ENCODE measurements at places on chromosomes 5 and 9.

DNA sequence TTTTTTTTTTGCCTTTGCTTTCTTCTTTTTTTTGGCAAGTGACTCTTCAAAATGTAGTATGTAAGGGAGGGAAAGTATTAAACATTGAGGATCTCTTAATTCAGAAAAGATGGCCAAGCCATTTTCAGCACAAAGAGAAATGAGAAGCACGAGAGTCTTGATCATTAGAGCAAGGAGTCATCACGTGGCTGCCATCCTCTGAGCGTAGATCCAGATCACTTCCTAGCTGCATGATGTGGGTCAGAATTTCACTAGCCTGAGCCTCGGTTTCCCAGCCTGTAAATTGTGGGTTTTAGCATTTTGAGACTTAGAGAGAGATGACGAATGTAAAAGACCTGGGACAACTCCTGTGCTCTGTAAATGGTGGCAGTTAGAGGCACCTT lies 312.9 kb downstream of the ARHGEF28 start:
- no peak for DNase-seq

- no peak for DNase-seq
Observed at GRCh38 chr9:109868207-109868606, 88.2 kb downstream of the PALM2AKAP2 start.

DNA sequence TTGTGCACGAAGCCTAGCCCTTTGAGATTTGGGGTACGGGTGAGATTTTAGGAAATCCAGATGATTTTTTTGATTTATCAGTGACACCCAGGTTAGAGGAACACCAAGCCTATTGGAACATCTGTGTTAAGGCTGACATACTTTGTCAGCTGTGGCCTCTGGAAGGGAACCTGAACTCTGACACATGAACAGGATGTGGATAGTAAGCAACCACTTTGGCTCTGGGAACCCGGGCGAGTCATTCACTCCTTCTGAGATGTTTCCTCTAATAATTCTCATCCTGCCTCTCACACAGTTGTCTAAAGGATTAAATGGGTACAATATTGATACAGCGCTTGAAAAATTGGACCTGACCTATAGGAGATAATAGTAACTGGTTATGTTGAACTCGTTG lies 67.8 kb downstream of the FGF1 start:
- no peak for DNase-seq

DNA sequence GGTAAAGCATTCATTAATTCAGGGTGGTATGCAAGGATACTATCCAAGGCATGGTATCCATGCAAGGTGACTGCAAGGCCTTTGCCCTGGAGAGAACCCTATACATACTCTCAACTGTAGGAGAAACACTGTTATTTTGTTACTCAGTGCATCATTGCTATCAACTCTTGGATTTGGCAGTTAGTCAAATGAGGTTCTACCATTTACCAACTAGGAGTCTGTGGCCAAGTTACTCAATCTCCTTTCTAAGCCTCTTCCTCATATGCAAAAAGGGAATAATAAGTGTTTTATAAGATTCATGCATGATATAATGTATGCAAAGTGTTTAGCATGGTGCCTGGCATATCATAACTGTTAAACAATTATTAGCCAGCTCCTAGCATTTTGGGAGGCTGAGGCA lies 4.0 kb downstream of the PCDHGC3 start:
- no peak for DNase-seq

- no peak for DNase-seq
Observed at GRCh38 chr5:138502521-138502920, 37.2 kb downstream of the EGR1 start.

GRCh38 chr5:167296661-167297060 lies 994.8 kb upstream of the WWC1 start:
- no peak for DNase-seq

GRCh38 chr5:179381691-179382090 lies 36.4 kb upstream of the ADAMTS2 start:
- DNase-seq, result no peak

DNA sequence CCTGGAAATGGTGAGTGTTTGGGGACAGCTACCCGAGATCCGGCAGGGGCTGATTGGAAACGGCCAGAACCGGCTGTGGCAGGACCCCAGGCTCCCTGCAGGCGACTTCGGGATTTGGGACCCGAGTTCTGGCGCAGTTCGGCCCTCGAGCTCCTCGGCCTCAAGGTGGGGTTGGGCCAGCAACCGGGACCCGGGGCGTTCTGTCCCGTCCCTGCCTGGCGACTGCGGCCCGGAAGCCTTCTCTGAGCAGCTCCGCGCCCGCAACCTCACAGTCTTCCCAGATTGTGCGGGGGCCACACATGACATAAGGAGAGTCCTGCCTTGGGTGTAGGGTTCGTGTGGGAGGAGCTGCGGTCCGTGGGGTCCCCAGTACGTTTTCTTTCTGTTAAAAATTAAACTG lies 23.2 kb upstream of the NEURL1B start:
- DNase-seq, result no peak

DNA sequence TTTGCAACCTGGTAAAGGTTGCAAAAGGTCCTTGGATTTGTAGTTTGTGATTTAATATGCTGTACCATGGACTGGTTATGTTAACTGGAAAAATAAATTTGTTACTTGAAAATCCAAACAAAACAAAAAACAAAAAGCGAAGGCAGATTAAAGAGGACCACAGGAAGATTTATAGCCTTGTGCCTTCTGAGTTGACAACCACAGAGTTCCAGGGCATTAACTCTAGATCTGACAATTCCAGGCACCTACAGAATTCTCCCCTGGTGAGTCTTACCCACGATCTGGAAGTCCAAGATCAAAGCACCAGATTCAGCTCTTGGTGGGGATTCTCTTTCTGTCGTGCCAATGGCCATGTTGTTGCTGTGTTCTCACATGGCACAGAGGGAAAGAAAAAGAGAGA lies 107.9 kb upstream of the SELENOP start:
- no peak for DNase-seq

DNA sequence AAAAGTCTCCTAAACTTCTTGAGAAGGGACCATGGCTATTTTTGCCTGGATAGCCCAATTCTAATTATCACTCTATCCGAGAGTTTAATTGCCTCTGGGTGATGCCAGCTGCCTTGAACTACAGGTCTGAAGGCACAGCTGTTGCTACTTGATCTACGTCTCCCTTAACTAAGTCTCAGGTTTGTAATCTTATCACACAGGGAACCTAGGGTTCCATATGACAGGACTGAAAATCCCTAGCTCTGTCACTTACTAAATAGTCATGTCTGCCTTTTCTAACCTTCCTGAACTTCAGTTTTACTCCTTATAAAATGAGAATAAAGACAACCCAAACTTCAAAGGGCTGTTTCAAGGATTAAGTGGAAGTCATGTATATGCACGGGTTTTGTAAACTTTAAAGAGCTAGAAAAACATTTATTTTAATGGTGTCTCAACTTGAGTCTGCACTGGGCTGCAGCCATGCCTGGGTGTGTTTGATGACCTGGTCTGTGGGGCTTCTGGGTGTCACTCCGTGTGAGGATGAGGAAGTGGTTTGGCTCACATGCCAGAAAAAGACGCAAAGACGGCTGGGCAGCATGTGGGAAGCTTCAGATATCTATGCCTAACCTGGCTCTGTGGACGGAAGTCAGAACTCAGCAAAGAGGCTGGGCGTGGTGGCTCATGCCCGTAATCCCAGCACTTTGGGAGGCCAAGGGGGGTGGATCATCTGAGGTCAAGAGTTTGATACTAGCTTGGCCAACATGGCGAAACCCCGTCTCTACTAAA lies 129.3 kb upstream of the SLC44A1 start:
- no peak for DNase-seq

GRCh38 chr9:129776938-129777768 lies 24.3 kb upstream of the PTGES start:
- peak; percentile 69 for DNase-seq

DNA sequence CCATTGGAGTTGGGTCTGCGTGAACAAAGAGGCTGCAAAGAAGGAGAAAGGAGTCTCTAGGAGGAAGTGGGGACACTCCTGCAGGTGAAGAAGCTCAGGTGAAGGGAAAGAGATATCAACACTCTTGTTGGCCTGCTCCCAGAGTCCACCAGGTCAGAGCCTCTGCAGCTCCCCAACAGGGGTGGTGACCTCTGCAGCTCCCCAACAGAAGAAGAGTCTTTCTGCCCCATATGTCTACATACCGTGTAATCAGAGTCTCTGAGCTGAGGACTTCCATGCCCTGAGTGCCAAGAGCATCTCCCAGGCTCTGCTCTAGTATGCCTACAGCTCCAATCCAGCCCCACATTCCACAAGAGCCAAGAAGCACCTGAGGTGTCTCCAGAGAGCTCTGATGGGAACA lies 67.4 kb upstream of the TRPC7 start:
- no peak for DNase-seq

- DNase-seq, result no peak
Observed at GRCh38 chr9:130237076-130237475, 28.5 kb upstream of the HMCN2 start.

- DNase-seq, result no peak
Observed at GRCh38 chr5:88377705-88378656, 109.3 kb upstream of the TMEM161B start.

DNA sequence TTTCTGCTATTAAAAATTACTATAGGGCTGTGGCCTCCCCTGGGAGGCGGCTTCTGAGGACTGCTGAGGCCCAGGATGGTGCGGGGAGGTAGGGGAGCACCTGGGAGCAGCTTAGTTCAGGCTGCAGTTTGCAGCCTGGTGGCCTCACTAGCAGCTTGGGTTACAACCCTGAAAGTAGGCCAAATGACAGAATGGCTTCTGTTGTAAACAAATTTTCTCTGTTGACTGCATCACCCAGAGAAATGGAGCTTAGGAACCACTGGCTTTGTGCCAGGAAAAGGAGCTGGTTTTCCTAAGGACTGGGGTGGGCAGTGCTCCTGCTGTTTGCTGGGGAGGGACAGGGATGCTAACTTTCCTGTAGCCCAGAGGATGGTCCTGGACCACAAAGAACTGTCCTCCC lies 130.3 kb downstream of the ENTREP1 start:
- DNase-seq, result no peak

GRCh38 chr9:137690930-137691645 lies 72.3 kb downstream of the EHMT1 start:
- DNase-seq, result no peak

DNA sequence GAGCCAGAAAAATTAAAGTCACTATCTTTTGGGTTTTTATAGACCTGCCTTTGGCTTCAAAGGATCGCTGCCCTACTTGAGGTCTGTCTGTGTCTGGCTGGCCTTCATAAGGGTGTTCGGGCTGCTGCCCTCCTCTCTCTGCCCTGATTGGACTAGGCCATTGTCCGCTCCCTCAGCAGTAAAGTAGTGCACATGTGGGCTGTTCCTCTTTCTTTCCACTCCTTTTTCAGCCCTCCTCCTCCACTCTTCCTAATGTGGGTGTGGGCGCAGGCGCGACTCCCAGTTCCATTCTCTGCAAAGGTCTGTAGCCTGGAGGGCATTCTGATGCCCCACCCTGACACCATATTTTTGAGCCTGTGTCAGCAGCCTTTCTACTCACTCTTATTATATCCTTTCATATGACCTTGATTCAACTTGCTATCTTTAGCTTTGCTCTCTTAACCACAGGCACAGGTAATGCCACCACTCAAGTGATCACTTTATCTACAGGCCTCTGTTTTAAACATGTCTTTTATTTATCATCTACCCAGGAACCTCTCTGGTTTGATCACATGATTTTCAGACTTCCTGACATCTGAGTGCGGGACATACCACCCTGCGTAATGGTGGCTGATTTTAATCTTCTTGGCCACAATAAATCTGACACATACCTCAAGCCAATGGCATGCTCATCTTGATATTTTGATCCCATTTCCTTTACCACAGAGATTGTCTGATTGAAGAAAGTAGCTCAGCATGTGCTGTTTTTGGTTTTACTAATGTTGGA lies 144.5 kb downstream of the AOPEP start:
- no peak for DNase-seq

GRCh38 chr5:41695920-41696582 lies 174.2 kb downstream of the OXCT1 start:
- DNase-seq, result no peak

DNA sequence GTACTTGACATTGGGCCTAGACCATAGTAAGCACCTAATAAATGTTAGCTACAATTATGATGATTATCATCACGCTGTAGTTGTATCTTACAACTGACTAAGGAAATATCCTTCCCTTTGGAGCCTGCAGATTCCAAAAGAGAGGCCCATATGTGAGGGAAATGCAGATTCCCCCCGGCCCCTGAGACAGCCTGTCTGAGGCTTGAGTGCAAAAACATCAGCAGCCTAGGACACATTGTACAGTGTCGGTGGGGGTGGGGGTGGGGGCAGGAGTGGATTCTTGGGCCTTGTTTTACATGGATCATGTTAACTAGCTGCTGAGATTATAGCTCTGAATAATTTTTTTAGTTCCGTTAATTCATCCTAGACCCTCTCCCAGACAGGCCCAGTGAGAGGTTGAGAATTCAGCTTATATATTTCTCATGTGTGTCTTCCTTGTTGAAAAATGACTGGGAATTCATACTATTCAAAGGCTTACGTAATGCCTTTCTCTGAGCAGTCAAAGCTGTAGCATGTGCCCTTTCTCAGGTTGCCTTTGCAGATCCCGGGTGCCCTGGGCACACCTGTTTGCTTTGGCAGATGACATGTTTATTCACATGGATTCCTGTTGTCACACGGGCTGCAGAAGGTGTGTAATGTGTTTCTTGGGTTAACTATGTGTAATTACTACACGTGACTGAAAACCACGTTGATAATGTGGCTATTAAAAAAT lies 262.8 kb downstream of the NR3C1 start:
- DNase-seq, result no peak

GRCh38 chr9:109331353-109331752 lies 10.5 kb upstream of the EPB41L4B start:
- DNase-seq, result no peak

- no peak for DNase-seq
Observed at GRCh38 chr9:130001190-130001589, 41.8 kb downstream of the FNBP1 start.

GRCh38 chr9:90607701-90608516 lies 34.7 kb downstream of the DIRAS2 start:
- no peak for DNase-seq

- DNase-seq, result no peak
Observed at GRCh38 chr5:78538240-78538850, 110.2 kb downstream of the LHFPL2 start.

DNA sequence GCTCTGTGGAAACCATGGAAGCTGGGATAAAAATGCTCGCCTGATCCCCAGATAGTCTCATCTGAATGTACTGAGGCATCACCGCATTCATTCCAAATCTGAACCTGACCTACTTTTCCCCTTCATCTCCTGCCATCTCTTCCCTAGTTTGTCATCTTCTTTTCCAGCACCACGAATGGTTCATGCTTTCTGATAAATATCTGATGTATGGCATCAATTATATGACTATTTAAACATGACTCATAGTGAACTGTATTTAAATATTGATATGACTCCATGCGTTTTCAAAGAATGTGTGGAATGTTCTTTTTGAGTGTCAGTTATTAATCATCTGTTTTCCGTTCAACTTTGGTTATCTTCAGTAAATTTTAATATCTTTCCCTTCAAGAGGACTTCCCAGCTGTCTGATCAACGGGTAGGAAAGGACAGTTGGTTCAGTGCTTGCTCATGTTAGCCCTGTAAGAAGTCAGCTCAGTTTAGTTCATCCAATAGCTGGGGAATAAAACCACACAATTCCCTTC lies 21.1 kb downstream of the BASP1 start:
- no peak for DNase-seq

GRCh38 chr5:18944771-18945170 lies 1043.2 kb downstream of the CDH18 start:
- DNase-seq, result no peak

Measured in renal pelvis (tissue), 12 donors.